Lung (tissue), 17 donors: ENCODE measurements at places on chromosomes 13 and 19. TPM values are rescaled to one million over a fixed set of nuclear protein-coding genes. Genes with fewer than 3 reads are reported as not detected.

Gene MYH14
- total RNA-seq = 55.3 TPM

Gene IZUMO4
- total RNA-seq = 5.0 TPM

Gene POU2F2
- 7.6 TPM for total RNA-seq

Gene SHC2
- 15.9 TPM for total RNA-seq

Gene EML2
- 31.9 TPM for total RNA-seq

Gene BTBD2
- total RNA-seq = 49.5 TPM

Gene LPAR6
- total RNA-seq = 13.3 TPM

Gene PIN1
- total RNA-seq = 77.4 TPM

Gene HCST
- total RNA-seq = 33.2 TPM

Gene MIA
- total RNA-seq = not detected

Gene SULT2A1
- total RNA-seq = not detected

Gene IFI30
- total RNA-seq = 612 TPM

Gene SLITRK6
- total RNA-seq = 26.7 TPM

Gene KLK13
- total RNA-seq = 9.3 TPM

Gene SIGLECL1
- not detected for total RNA-seq

Gene SLC10A2
- not detected for total RNA-seq

Gene ZNF763
- total RNA-seq = 3.3 TPM

Gene TNFSF11
- total RNA-seq = not detected

Gene IZUMO2
- total RNA-seq = 0.46 TPM

Gene SLC8A2
- total RNA-seq = 0.26 TPM

Gene BCAM
- total RNA-seq = 225 TPM

Gene ADGRE1
- 12.4 TPM for total RNA-seq

Gene CACNG6
- 4.1 TPM for total RNA-seq

Gene LACC1
- 4.9 TPM for total RNA-seq

Gene PPM1N
- 0.37 TPM for total RNA-seq

Gene MAST3
- total RNA-seq = 24.0 TPM

Gene CALR3
- not detected for total RNA-seq

Gene ZNF681
- total RNA-seq = 2.1 TPM

Gene CNFN
- not detected for total RNA-seq

Gene GPR183
- 6.3 TPM for total RNA-seq

Gene SHD
- total RNA-seq = not detected

Gene GFY
- total RNA-seq = not detected

Gene SIAH3
- total RNA-seq = 0.03 TPM
